ENCODE measurements at places on chromosomes 1 and 21.

DNA sequence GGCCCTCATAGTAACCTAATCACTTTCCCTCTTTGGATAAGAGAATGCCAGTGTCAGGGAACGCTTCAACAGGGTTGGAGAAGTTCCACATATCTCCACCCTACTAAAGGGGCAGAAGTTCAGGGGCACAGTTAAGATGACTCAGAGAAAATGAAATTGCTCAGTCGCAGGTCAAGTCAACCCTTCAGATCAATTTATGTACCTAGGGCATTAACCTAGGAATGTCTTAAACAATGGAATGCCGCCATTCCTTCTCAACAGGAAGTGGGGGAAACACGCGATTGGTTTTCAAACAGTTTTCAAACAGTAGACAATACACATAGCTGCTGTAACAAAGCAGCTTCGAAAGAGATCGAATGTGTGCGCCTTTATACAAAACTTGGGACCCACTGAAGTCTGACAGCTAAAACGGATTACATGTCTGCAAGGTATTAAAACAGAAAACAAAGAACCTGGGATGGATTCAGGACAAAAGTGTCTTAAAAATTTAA, 897 bp downstream of the SLC25A24 start:
- DNase-seq: no peak

- DNase-seq: no peak
Measured at GRCh38 chr1:3062616-3063378, 6.2 kb upstream of the PRDM16 start.

GRCh38 chr1:110390692-110391245, at the start of gene SLC16A4:
Gene SLC16A4 (minus strand): TSS chr1:110391026. CDS start chr1:110389323, 1,703 bp downstream.
- no peak for DNase-seq

DNA sequence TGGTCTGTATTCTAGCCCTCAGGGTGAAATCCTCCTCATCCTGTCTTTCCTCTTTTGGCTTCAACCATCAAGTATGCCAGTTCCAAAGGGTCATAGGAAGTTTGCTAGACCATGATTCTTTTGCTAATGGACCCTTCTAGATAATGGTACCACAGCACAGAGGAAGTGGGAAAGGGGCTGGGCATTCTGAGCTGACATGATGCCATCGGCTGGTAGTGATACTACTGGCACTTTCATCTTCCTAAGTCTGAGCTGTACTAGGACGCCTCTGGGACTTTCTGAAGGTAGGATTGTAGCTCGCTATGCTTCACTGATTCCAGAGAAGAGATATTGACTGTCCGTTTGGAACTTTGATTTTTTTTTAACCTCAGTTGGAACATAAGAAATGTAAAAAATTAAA, 11.4 kb downstream of the FASLG start:
- no peak for DNase-seq

- no peak for DNase-seq
Measured at GRCh38 chr21:26503414-26503813, 69.7 kb downstream of the CYYR1 start.

Data from stimulated activated CD4-positive, alpha-beta T cell treated with anti-CD3 and anti-CD28 coated beads, Interleukin-12 subunit alpha, Interleukin-12 subunit beta, amount 100 ng/mL, for 24 hours (primary cell).